ENCODE measurements at places on chromosomes 6 and 20.

- DNase-seq: no peak
These were observed 18.4 kb downstream of the PCIF1 start for GRCh38 chr20:45952861-45953260.

GRCh38 chr6:84798257-84798656 is 33.9 kb upstream of the TBX18 start:
- no peak for DNase-seq

- DNase-seq: no peak
These were observed 363.3 kb downstream of the KIF16B start for GRCh38 chr20:16209951-16210361.

DNA sequence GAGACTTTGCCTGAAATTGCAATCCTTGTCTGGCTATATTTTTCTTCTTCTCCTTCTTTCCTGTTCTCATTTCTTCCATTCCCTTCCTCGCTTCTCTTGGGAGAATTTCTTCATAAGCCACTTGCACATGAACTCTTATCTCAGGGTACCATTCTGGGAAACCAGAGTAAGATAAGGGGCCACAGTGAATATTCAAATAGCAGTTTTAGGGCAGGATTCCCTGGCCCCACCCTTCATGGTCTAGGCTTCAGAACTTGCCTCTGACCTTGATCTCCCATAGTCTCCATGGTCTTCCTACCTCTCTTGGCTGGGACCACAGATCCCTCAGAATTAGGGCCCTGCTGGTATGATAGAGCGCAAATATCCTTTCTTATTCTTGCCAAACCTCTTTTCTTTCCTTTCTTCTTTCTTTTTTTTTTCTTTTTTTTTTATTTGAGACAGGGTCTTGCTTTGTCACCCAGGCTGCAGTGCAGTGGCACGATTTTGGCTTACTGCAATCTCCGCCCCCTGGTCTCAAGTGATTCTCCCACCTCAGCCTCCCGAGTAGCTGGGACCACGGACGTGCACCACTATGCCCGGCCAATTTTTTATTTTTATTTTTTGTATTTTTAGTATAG is 123.0 kb upstream of the CITED2 start:
- no peak for DNase-seq

DNA sequence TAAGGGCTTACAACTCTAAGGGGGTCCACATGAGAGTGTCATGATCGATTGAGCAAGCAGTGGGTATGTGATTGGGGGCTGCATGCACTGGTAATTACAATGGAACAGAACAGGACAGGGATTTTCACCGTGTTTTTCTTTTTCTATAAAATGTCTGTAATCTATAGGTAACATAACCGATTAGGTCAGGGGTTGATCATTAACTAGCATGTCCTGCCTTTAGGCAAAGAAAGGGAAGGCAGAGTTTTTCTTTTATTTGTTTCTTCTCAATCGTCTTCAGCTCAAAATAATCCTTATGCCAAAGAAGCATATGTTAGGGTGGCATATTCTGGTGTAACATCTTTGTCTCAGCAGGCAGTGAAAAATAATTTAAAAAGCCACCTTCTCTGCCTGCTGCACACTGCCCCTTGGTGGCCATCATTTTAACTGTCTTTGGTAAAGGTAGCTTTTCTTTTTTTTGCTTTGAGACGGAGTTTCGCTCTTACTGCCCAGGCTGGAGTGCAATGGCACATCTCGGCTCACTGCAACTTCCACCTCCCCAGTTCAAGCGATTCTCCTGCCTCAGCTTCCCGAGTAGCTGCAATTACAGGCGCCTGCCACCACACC is 9.7 kb upstream of the CEP43 start:
- DNase-seq: no peak

DNA sequence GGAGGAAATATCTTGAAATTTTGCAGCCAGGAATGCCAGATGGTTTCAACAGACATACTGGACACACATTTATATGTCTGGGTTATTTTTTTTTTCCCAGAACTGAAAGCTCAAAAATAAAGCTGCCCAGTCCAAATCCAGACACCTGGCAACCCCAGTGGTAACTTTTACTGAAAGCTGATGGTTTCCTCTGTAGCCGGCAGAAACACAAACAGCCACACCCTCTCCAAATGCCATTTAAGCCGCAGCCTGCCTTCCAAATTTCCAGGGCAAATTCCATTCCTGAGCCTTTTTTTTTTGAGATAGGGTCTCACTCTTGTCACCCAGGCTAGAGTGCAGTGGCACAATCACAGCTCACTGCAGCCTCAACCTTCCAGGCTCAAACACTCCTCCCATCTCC is 6.5 kb upstream of the PREX1 start:
- no peak for DNase-seq

DNA sequence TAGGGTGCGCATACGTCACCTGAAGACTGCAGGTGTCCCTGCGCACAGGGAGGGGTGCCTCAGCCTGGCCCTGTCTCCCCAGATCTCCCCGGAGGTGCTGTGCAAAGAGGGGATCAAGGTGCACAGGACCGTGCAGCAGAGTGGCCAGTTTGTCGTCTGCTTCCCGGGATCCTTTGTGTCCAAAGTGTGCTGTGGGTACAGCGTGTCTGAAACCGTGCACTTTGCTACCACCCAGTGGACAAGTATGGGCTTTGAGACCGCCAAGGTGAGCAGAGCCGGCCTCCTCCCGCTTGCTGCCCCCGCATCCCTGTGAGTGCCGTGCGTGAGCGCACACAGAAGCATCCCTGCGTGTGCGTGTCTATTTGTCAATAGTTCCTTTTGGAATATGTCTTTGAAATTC is 150.7 kb downstream of the DTNBP1 start:
- no peak for DNase-seq

DNA sequence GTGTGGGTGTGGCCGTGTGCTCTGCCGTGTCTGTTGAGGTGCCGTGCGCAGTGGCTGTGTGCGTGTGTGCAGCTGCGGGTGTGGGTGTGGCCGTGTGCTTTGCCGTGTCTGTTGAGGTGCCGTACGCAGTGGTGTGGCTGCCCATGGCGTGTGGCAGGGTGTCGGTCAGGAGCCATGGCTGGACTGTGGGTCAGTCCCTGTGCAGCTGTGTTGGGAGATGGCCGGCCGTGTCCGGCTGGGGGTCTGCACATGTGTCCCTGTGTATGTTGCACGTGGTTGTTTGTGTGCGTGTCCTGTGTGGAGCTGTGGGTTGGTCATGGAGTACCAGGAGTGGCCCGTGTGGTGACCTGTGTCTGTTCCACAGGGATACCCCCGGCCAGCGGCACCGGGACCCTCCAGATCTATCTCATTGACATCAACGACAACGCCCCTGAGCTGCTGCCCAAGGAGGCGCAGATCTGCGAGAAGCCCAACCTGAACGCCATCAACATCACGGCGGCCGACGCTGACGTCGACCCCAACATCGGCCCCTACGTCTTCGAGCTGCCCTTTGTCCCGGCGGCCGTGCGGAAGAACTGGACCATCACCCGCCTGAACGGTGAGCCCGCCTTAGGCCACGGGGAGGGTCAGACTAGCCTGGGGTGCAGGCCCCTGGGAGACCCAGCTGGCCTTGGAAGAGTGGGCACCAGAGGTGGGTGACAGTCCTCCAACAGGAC is 137.7 kb downstream of the TAF4 start:
- no peak for DNase-seq

GRCh38 chr6:152195896-152196295 is 388.4 kb downstream of the ESR1 start:
- DNase-seq: no peak

GRCh38 chr6:120278689-120279396 is 929.3 kb upstream of the MAN1A1 start:
- no peak for DNase-seq

DNA sequence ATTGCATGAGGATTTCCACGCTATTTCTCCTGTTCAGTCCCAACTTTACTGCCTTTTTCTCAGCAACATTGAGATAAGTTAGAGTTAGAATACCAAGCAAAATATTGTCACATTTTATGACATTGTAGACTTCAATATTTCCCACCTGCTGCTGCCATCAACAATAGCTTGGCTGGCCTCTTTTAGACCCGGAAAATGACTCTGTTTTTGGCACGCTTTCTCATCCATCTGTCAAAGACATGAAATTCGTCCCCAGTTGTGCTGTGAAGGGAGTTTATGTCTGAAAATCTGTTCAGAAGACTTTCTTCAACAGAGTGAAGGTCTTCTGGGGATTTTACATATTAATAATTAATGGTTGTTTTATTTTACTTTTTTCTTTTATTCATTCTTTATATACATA is 857.3 kb downstream of the FRK start:
- no peak for DNase-seq

DNA sequence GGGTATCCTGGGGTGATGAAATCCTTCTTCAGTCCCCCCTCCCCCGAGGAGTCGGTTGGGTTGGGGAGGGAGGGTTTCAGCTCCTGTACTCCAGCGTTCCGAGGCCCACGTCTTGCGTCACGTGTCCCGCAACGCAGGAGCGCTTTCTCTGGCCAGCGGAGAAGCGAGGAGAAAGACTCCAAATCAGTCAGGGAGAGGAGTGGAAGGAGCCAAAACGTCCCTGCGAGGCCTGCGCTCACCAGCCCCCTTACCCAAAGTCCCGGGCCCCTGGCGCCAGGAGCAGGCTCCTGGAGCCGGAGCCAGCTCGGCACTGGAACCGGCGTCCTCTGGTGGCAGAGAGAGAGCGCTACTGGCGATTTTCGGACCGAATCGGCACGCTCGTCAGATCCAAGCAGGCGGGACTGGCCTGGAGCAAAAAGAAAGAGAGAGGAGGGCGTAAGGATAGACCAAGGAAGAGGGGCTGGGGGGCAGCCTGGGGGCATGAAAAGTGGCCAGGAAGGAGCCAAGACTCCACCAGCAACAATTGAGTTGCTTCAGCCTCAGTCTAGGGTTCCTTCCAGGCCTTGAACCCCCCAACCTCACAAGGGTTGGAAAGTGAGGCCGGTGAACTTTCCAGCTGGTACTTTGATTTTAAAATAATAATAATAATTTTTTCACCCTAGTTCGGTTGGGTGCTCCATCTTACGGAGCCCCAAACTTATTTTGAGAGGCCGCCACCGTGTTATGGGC is at the start of gene GNAS:
GNAS (plus strand) TSS at position 174 of the 729 bp plus-strand sequence.
- no peak for DNase-seq

DNA sequence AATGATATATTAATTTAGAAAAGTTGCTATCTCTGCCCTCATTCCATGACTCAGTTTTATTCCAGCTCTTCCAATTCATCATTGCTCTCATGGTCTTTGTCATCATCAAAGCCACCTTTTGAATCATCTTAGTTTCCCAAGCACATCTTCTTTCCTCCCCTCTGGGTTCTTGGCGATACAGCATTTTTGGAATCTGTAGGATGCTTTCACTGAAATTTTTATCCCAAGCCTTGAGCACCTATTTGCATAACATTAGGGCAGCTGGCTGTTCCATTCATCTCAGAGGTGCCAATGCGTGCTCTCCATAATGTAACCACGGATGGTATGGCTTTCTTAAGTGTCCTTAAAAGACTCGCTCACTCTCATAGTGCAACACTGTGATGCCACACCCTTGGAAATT is 100.4 kb downstream of the SNX5 start:
- no peak for DNase-seq

- no peak for DNase-seq
These were observed 539.1 kb downstream of the TFAP2A start for GRCh38 chr6:9875605-9876353.

- DNase-seq: no peak
These were observed 127.6 kb upstream of the FAM184A start for GRCh38 chr6:119205911-119206618.

DNA sequence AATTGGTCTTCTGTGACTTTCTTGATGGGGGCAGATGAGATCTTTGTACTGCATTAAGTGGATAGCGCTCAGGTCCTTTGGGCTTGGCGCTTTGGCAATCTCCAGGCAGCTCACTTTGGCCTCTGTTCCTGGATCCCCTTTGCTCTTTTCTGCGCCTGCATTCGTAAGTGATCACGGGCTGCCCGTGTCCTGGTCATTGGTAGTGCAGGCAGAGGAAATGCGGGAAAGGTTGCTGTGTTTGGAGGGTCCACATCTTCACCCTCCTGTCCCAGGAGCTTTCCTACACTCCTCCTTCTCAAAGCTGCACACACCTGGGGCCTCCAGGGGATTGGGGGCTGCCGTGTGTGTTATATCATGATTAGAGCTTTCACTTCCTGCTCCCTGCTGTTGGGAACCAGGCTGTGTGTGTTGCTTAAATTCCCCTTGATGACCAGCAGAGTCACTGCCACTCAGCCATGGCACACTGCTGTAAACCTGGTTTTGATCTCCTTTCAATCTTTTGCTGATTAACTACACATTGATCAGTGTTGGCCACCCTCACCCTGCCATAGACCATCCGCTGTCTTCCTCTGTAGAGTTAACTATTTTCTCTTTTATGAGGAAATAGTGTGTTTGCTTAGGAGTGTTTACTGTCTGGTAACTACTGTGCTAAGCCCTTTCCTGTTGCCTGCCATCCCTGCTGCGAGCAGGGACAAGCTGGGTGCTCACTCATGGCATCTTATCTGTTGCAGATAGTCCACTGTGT is 13.0 kb upstream of the SNHG17 start:
- DNase-seq: peak; percentile 31
